Naive thymus-derived CD8-positive, alpha-beta T cell (primary cell): ENCODE measurements at places on chromosomes 1 and 21. TPM values are rescaled to one million over a fixed set of nuclear protein-coding genes. Genes with fewer than 3 reads are reported as not detected.

CA6 gene
- 11.3 TPM for total RNA-seq

- no peak for DNase-seq
These were observed 6.5 kb downstream of the RNF11 start for GRCh38 chr1:51242546-51242945.

GRCh38 chr1:72635719-72636118, 353.4 kb upstream of the NEGR1 start:
- DNase-seq, result no peak

DNA sequence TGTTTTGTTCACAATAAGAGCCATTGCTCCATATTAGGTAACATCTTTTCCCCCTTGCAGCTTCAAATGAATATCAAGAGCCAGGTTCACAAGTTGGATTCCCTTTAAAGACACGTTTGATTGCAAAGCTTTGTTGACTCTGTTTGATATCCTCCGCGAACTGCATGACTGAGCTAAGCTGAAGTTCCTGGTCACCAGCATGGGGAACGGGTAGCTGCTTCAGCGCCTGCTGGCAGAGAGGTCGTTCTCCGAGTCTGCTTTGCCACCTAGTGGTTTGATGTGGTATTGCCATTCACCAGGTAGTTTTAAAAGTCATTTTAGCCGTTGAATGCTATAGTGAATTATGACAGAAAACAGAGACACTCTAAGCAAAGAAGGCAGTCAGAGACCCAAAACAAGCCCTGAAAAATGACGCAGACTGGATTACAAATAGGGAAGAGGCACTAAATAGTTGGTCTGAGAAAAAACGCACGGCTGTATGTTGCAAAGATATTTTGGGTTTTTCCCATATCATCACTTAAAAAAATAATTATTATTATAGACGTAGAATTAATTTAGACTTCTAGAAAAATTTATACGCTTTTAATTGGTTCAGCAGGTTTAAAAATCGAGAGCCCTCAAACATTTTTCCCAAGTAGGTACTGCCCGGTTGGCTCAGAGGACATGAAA, 193.5 kb upstream of the FMN2 start:
- peak; percentile 78 for DNase-seq

DNA sequence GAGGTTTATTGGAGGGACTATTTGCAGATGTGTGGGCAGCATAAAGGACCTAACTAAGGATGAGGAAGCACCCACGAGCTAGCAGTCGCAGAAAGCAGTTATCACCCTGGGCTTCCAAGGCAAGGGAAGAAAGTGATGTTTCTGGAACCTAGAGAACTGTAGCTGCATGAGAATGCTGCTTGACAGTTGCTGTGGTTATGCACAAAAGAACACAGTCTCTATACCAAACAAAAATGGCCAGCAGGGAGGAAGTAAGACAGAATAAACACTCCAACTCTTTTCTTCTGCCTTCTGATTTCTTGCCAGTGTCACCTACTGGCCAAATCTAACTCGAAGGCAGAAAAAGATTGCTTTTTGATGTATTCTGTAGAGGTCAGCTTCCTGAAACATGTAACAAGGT, 190.2 kb downstream of the RASAL2 start:
- no peak for DNase-seq

DNA sequence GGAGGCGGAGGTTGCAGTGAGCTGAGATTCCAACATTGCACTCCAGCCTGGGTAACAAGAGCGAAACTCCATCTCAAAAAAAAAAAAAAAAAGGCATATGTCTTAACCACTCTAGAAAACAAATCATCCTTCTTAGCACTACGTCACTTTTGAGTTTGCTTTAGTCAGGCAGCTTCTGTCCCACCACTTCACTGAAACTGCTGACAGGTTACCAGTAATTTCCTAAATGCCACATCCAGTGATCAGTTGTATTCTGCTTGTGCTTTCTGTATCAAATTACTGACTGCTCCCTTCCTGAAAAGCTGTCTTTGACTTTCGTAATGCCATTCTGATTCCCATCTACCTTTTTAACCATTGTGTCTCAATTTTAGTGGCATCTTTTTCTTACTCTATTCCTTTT, 21.7 kb downstream of the RCOR3 start:
- no peak for DNase-seq

DNA sequence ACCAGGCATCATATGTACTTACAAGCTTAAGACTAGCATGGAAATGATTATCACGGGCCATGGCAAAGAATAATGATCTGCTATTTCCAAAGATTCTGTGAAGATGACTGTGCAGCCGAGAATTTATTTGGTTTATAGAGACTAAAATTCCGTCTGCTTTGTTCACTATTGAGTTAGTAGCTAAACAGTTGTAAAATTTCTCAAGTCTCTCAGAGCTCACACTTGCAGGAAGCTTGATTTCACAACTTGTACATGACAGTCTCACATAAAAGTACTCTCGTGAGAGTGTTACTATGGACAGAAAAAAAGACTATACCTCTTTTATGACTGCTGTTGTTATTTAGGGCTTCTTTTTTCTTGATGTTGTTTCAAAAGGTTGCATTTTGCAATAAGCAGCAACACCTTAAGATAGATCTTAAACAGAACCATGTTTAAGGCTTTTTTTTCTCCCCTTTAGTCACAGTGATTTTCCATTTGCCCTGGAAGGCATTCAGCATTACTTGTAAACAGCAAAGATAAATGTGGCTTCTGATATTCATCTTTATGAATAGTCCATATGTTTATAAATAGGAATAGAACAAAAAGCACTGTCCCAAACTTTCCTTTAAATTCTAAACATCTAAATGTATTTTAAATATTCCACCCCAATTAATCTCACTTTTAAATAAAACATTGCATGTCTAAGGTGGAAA, 24.8 kb downstream of the ST6GALNAC5 start:
- no peak for DNase-seq

DNA sequence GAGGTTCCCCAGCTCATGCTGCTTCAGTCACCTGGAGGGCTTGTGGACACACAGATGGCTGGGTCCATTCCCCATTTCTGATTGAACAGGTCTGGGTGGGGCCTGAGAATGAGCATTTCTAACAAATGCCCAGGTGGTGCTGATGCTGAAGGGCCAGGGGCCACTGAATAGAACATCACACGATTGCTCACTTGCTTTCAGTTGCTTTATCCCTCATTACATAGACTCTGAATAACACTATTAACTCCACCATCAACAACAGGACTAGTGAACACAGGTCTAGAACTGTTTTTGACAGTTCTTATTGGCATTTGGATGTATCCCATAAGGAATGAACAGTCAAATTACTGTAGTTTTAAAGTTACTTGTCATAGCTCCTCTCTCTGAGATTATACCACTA, 12.1 kb downstream of the TRAPPC10 start:
- DNase-seq, result no peak

- DNase-seq, result no peak
These were observed 418.9 kb upstream of the PRMT6 start for GRCh38 chr1:106637566-106637965.

DNA sequence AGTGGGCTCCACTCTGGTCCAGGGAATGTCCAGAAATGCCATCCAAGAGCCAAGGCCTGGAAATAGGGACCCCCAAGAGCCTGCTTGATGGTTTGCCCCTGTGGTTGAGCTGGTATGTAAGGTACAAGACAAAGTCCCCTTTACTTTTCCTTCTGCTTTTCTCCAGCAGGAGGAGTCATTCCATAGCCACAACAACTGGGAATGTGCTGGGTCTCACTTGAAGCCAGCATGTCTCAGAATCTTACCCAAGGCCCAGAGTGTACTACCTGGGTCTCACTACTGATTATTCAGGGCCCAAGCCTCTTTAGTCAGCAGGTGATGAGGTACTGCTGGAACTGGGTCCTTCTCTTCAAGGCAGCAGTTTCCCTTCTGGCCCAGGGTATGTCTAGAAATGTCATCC, 62.1 kb upstream of the CD55 start:
- no peak for DNase-seq

- DNase-seq, result peak; percentile 46
These were observed 294.7 kb downstream of the SIPA1L2 start for GRCh38 chr1:232335261-232335660.

FMO3 gene
- total RNA-seq, result not detected

GRCh38 chr1:10794724-10795275, 1.6 kb downstream of the CASZ1 start:
- no peak for DNase-seq

- DNase-seq, result no peak
These were observed 197.1 kb upstream of the PBX1 start for GRCh38 chr1:164361927-164362326.

DNA sequence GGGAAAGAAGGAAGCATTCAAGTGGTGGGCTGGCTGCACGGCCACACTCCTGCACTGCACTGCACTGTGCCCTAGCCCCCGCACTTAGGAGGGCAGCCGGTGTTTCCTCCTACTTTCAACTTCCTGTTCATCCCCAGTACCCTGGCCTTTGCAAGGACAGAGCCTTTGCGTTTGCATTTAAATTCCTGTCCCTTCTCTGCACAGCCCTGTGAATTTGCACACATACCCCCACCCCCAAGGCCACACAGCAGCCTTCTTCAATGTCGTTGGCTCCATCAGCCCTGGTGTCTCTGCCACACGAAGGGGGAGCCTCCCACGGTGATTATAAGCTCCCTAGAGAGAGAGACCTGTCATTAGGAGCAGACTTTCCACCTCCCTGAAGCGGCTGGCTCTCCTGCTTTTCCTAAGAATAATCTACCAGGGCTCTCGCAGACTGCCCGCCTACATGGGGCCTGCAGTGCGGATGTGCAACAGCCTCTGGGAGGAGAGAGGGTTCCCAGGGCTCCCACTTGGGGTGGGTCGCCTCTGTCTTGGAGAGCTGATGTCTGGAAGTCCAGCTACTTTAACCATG, 13.2 kb upstream of the SLC45A3 start:
- no peak for DNase-seq

- DNase-seq, result no peak
These were observed 111.0 kb upstream of the RAB4A start for GRCh38 chr1:229159668-229160544.

- no peak for DNase-seq
These were observed 11.8 kb downstream of the DPH5 start for GRCh38 chr1:101013776-101014175.

GRCh38 chr1:36705629-36706028, 222.9 kb upstream of the CSF3R start:
- DNase-seq, result no peak

- DNase-seq, result no peak
These were observed 347.2 kb upstream of the ADAMTS5 start for GRCh38 chr21:27314131-27314530.

DNA sequence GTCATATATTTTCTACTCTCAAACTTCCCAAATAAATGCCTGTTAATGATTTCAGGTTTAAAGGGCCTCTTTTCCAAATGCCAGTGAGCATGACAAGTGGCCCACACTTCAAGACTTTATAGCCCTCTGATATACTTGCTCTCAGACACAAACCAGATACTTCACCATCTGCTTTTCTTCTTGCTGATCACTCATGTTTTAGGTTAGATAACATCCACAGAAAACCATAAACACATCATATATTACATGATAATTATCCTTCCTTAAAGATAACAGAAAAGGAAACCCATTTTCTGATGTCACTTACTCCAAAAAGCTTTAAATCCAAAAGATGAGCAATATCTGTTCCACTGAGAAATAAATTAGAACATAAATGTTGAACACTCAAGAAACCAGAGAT, 723.5 kb downstream of the LTN1 start:
- no peak for DNase-seq

- no peak for DNase-seq
These were observed 72.1 kb downstream of the DNM3 start for GRCh38 chr1:171913385-171913784.

GRCh38 chr1:182680901-182681567, 3.4 kb downstream of the RGS8 start:
- no peak for DNase-seq

DNA sequence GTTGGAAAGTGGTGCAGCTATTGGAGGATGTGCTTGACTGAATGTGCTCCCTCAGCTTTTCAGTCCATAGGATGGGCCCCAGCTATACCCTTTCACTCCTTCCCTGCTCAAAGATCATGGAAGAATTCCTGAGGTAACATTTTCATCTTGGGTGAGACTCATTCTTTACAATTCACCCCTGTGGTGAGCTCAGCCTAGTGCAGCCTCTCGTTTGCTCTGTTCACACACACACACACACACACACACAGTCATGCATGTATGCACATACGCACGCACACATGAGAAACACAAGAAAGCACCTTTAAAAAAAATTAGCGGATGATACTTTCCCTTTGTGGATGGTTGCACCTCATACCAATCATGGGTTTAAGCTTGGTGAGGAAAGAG, 25.8 kb downstream of the CCN1 start:
- no peak for DNase-seq

GRCh38 chr1:182122913-182123260, 61.4 kb upstream of the ZNF648 start:
- DNase-seq, result no peak

- no peak for DNase-seq
These were observed 54.3 kb downstream of the KCNK1 start for GRCh38 chr1:233668146-233668724.

GRCh38 chr1:3247521-3248121, 178.6 kb downstream of the PRDM16 start:
- no peak for DNase-seq

PGLYRP4 gene
- total RNA-seq, result not detected

TMEM82 gene
- total RNA-seq, result not detected

DNA sequence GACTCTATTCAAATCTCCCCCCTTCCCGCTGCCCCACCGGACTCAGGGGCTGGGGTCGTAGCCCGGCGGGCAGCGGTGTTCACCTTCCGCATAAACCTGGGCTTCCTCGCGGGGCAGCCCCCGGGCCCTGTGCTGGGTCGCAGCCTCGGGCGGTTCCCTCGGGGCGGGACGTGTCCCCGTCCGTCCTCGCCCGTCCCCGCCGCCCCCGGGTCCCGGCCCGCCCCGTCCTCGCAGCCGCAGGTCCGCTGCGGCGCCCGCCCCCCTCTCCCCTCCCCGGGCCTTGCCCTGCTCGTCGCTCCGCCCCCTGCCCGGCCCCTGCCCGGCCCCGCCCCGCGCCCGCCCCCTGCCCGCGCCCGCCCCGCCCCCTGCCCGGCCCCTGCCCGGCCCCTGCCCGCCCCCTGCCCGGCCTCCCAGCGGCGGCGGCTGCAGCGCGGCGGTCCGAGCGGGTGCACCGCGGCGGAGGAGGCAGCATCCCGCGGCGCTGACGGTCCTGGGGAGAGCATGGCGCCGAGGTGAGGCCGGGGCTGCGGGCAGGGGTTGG, at the start of gene COL18A1:
TSS of gene COL18A1 (plus strand) at position 436 of the 541 bp plus-strand sequence. CDS start at position 502, 66 bp downstream.
- no peak for DNase-seq

BARHL2 gene
- total RNA-seq, result not detected
